Stimulated activated CD4-positive, alpha-beta T cell treated with anti-CD3 and anti-CD28 coated beads, Interleukin-2, amount 100 ng/mL, for 48 hours (primary cell): ENCODE measurements at places on chromosomes 12 and 14.

DNA sequence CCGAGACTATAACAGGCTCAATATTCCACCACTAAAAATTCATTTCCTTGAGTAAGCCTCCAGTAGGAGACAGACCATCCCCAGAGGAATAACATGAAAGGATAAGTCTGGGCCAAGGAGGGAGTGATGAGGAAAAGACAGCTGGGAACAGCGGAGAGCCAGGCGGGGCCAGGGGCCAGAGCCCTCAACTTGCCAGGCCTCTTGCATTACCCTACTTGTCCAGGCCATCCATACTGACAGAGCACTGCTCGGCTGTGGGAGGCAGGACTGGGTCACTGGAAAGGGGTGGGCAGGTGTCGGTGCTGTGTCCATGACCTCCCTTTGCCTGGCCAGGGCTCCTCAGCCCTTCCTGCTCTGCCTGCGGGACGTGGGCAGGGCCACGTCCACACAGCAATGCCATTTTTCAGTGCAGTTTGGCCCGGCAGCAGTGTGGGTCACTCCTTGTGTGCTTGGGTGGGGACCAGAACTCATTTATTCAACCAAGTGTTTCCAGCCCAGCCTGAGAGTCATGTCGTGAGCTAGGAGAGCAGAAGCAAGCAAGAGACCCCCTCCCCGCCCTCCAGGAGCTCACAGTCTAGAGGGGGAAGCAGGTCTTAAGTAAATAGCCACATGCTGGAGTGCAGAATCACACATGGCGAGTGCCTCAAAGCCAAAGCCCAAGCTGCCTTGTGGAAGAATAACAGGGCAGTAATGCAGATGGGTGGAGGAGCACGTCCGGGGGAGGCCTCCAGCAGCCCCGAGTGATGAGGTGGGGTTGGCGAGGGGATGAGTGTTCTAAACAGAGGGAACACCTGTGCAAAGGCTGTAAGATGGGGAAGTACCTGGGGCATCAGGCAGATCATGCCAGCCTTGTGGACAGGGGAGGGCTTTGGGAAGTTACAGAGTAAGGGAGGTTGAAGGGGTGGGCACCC is 8.9 kb upstream of the FAIM2 start:
- no peak for DNase-seq

- no peak for DNase-seq
Observed at GRCh38 chr12:62787023-62787422, 147.9 kb downstream of the PPM1H start.

DNA sequence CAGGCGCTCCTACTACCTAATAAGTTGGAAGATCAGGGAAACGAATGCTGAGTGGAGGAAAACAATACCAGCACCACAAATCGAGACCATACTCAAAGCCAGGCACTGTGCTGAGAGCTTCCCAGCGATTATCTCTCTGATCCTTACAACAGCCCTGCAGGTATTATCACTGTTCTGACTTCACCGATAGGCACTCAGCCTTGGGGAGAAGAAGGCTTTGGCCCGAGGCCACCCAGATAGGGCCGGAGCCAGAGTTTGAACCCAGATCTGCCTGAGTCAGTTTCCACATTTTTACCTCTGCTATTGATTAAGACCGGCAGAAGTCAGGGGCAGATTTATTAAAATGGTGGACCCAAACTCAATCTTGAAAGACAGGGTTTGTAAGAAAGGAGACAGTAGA is 4.9 kb downstream of the SVOP start:
- DNase-seq = no peak

DNA sequence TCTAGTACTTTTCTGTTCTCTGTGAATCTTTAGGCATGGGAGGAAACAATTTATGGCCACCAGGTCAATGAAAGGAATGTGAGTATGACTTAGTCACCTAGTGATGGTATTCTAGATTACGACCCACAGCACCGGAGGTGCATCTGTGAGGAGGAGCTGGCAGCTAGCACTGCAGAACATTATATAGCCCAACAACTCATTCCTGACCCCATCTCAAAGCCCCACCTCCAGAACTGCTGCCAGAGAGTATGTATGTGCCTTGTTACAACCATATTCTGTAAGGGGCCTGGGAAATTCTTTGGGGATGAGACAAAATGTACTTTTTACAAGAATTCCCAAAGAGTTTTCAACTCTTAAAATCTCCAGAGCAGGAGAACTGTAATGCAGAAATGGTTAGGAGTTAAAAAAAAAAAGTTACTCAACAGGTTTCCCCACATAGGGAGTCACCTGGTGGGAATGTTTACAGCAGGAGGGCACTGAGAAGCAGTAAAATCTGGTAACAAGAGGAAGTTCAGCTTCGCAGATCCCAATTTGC is 34.9 kb upstream of the CERS5 start:
- DNase-seq = no peak

DNA sequence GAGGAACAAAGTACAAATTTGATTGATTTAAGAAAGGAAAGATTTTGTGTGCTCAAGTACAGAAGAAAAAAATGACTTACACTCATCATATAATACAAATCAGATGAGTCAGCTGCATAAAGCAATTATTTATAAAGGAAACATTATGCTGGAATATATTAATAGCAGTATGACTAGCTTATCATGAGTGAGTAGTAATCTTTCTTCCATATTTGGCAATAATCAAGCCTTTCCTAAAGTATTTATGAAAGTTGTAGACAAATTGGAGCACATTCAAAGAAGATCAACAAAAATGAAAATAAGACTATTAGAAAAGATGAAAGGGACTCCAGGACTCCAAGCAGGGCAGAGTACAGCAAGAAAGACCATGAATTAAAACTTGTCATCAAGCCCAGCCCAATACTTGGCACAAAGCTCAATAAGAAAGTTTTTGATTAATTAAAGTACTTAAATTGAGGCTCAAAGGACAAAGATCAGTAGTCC is 32.8 kb downstream of the CCER1 start:
- no peak for DNase-seq

- DNase-seq = no peak
Observed at GRCh38 chr14:94380225-94381148, 7.9 kb downstream of the SERPINA1 start.

DNA sequence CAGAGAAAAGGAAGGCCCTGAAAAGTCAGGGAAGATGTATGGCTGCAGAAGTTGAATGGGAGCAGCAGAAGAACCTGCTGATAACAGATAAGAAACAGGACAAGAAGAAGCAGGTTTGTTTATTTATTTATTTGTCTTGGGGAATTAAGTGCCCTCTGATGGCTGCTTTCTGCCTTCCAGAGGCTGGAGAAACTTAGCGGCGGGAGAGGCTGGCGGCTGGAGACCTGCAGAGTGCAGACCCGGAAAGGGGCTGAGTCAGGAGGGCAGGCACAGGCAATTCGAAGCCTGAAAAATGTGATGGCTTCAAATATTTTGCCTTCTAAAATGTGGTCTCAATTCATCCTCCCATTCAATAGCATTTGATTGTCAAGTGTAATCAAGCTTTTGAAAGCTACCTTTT is 168.2 kb upstream of the GZMB start:
- DNase-seq = no peak

DNA sequence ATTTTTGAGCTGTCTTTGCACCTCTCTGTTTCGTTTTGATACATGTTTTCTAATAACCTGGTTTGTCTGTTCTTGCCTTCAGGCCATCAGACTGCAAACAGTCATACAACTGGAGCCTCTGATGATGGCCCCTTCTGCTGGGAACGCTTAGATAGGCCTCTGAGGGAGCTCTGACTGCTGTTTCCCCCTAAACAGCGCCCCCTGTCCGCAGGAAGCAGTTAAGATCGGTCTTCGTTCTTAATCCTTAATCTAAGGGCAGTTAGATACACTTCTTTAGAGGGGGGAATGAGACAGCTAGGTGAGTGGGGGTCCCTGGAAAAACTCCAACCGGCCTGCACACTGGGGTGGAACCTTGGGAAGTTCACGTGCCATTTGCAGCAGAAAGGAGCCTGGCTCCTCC is 1338.8 kb upstream of the SEL1L start:
- DNase-seq = no peak

- no peak for DNase-seq
Observed at GRCh38 chr14:101417434-101417833, 143.9 kb upstream of the DIO3 start.

DNA sequence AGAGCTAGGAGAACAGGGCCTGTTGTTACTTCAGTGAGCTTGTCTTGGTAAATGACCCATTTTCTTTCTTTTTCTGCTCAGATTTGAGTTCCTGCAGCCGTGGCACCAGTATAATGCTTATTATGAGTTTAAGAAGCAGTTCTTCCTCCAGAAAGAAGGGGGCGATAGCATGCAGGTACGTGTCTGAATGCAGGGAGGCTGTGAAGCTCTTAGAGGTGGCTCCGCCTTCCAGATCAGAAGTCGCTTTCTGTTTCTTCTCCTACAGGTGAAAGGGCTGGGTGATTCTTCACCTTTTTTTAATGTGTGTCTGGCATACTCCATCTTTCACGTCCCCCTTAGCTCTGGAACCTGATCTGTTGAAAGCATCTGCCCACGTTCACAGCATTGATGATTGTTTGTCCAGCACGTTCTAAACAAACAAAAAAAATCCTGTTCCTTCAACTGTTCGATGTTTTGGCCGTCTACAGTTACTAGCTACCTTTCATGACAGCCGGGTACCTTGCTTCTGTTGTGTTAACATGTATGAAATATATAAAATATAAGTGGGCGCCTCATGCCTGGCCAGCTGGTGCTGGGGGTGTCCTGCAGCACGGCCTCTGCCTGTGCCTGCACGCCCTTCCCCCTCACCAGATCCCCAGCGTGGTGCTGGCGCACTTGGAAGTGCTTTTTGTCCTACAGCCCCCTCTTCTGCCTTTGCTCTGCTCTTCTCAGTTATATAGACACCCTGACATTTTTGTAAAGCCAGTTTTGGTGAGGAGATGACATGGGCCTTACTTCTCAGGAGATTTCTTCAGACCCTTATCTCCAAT is 44.6 kb downstream of the SFSWAP start:
- no peak for DNase-seq

DNA sequence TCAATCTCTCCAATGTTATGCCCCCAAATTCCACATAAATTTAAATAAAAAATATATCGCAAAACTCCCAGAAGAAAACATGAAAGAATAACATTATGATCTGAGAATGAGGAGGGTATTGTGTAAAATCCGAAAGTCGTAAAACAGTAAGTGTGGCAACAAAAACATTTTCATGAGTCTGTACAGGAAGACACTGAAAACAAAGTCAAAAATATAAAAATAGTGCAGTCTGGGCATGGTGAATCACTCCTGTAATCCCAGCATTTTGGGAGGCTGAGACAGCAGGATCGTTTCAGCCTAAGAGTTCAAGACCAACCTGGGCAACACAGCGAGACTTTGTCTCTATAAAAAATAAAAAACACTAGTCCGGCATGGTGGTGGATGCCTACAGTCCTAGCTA is 57.1 kb downstream of the SPTLC2 start:
- DNase-seq = no peak

- no peak for DNase-seq
Observed at GRCh38 chr12:11669348-11669747, 19.9 kb downstream of the ETV6 start.

DNA sequence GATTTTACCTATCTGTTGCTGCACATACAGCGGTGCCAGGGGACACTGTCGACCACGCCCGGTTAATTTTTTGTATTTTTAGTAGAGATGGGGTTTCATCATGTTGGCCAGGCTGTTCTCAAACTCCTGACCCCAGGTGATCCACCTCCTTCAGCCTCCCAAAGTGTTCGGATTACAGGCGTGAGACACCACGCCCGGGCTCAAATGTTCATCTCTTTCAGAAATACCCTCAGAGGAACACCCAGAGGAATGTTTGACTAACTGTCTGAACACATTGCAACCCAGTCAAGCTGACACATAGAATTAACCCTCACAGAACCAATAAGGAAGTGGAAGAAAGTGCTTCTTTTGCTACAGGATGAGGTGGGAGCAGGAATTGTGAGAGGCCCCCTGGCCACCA is 15.0 kb upstream of the ETFBKMT start:
- no peak for DNase-seq

DNA sequence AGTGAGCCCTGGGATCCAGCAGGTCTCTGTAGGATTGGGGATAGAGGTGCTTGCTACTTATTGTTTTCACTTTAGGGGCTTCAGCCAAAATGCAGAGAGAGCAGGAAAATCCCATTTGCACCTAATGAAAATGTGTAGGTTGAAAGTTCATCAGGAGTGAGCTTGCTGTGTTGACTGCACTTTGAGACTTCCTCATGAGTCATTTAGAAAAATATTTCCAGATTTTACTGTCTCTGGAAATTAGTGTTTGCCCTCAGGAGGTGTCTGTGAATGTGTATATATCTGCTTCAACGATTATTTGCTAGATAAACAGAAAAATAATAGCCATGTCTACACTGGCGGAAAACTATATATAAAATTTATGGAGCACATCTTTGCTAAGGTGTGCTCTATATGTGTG is 159.3 kb downstream of the CAND1 start:
- no peak for DNase-seq

- DNase-seq = peak; percentile 46
Observed at GRCh38 chr14:24673534-24674203, 39.7 kb upstream of the GZMB start.

DNA sequence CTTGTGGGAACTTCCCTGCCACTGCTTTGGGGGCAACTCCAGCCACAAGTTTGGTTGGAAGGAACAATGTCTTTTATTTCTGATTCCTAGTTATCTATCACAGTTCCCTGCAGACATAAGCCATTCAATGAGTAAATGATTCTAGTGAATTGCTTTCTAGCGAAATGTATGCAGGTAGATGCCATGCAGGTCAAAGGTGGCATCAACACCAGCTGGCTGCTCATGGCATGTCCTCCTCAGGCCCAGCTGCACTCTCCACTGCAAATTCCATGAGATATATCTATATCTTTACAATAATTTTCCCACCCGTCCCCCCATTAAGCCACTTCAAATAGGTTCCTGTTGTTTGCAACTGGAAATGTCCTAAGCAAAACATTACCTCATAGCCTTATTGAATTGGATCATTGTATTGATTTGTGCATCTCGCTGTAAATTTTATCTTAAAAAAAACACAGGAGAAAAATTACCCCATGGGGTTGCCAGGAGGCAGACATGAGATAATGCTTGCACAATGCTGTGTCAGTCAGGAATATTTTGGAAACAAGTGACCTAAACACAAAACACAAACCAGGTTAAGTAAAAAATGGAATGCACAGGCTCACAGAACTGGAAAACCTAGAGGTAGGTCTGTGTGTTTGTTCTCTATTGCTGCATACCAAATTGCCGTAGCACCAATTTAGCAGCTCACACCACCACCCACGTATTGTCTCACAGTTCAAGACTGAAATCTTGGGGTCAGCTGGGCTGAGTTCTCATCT is 32.8 kb upstream of the TXNRD1 start:
- no peak for DNase-seq
